ENCODE measurements at places on chromosomes 1 and 21.

- DNase-seq: no peak
Observed at GRCh38 chr1:38814984-38815464, 44.5 kb downstream of the RRAGC start.

GRCh38 chr1:11771481-11772043, 9.6 kb downstream of the C1orf167 start:
- DNase-seq: no peak

DNA sequence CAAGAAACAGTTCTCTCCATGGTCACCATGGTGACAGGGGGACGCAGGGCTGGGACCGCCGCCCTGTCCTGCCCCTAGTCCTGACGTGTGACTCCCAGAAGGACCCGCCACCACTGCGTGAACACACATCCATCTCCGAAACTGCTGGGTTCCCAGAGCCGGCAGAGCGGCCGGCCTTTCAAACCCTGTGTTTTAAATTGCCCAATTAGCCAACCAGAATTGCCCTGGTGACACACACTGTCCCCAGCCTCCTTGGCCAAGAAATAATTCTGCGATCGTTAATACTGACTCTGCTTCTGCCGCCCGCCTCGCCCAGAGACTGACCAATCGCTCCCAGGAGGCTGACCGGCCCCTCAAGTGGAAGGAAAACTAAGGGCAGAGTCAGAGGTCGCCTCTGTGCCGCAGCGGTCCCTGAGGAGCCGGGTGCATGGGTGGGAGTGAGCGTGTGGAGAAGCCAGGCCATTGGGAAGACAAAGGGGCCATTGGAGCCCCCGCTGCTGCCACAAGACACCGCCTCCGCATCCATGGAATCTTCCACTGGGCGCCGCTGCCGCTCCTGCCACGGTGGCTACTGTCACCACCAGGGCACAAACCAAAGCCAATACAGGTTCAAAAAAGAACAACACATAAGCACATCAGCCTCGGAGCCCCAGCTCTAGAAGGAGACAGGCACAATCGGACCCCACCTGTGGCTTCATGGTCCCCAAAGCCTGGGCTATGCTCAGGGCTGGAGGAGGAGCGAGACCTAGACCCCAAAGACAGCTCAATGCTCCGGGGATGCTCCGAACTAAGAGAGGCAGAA, 273.2 kb downstream of the NPHP4 start:
- no peak for DNase-seq

GRCh38 chr1:200837931-200838571, 34.7 kb upstream of the GPR25 start:
- no peak for DNase-seq

- DNase-seq: no peak
Observed at GRCh38 chr1:18175530-18176377, 68.2 kb downstream of the IGSF21 start.

DNA sequence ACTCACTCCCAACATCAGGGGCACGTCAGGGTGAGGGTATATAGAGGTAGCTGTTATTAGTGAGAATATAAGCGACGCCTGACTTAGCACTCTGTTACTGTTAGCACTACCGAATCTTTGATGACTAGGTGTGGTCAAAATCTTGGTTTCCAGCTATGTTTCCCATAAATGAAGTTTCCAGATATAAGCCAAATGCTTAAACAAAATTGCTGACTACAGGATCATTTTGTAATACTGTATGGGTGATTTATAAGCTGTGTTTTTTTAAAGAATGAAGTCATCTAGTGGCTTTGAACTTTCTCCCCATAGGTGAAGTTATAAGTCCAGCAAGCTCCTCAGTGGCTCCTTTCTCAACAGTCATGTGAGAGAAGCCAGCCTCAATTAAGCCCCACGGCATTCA, 23.7 kb downstream of the KCNJ15 start:
- no peak for DNase-seq

- no peak for DNase-seq
Observed at GRCh38 chr1:17558954-17559614, 19.6 kb downstream of the ARHGEF10L start.

DNA sequence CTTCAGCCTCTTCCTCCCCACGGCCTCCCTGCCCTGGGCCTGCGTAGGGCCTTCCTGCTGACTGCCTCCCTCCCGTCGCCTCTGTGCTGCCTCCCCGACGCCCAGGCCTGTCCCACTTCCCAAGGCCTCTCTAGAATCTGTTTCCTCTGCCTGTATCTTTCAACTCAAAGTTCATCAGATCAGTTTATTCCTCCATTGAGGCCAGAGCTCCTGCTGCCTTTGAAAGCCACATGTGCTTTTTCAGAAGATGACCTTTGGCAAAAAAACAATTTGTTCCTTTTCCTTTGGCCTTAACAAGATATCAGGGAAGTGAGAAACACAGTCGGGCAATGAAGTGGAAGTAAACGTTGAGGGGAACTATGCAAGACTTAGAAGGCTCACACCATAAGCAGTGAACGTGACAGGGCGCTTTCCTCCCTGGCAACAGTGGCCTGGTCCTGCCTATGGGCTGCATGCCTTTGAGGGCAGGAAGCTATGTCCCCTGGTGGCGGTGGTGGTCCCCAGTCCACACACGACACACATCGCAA, 85.9 kb downstream of the PSMG1 start:
- no peak for DNase-seq
